NCI-H1436 treated with DMSO at 0.1 percent for 48 hours (cell line): ENCODE measurements at places on chromosomes 2 and 18.

- no peak for DNase-seq
These were observed 54.5 kb downstream of the LRP1B start for GRCh38 chr2:142076317-142076716.

- no peak for DNase-seq
These were observed 33.7 kb downstream of the SETBP1 start for GRCh38 chr18:44714376-44714775.

GRCh38 chr2:134681201-134681600 lies 37.6 kb downstream of the TMEM163 start:
- DNase-seq, result no peak

- no peak for DNase-seq
These were observed 60.6 kb downstream of the ZEB2 start for GRCh38 chr2:144459286-144459685.

DNA sequence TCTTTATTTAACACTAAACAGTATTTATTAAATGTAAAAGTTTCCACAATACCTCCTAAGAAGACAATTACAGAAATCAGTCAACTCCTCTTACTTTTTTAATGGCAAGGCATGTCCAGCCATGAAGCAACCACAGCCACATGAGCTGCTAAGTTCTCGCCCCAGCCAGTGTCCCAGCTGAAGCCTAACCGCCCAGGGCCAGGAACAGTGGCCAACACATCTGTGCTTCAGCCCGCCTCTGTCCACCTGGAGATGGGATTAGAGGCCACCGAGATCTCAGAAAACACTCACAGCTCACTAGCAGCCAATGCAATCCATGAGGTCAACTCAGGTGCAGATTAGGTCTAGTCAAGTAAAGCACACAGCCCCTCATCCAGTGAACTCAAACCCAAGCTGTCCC lies 40.2 kb downstream of the PID1 start:
- DNase-seq, result no peak

GRCh38 chr2:218813771-218814460 lies 17.7 kb downstream of the PRKAG3 start:
- DNase-seq, result no peak

DNA sequence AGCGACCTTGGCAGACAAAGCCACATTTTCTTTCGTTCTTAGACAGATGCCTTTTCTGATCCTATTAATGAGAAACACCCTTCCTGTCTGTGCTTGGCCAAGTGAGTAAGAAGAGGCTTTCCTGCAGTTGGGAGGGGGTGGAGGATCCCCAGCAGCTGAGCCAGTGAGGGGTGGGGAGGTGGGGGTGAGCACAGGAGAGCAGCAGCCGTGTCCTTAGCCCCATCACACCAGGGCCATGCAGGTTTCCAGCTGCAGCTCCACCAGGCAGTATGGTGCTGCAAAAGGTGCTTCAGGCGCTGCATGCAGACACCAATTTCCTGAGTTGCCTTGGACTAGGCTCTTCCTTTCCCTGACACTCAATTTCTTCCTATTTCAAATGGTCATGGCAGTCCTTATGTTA lies 123.3 kb upstream of the SIX2 start:
- DNase-seq, result no peak

GRCh38 chr2:177239053-177239452 lies 25.5 kb downstream of the NFE2L2 start:
- no peak for DNase-seq

GRCh38 chr2:227374158-227374557 lies 4.9 kb downstream of the TM4SF20 start:
- no peak for DNase-seq

- no peak for DNase-seq
These were observed 565.1 kb downstream of the BCL11A start for GRCh38 chr2:59988341-59988740.

GRCh38 chr2:145597809-145598208 lies 1077.9 kb upstream of the ZEB2 start:
- DNase-seq, result no peak

DNA sequence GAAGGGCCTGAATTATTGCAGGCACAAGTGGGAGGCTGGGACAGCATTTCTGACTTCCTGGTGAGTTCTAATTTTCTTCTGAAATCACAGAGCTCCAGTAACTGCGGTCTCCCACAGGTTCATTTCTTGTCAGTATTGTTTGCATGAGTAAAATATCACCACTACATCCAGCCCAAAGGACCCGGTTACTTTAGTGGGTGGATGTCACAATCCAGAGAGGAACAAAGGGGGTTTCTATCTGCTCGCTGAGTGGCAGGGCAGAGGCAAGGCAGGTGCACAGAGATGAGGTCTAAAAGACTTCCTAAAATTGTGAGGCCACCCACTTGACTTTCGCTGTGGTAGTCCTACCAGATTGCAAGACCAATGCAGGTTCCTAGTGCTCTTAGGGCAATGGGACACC lies 800.4 kb upstream of the ID2 start:
- DNase-seq, result no peak

DNA sequence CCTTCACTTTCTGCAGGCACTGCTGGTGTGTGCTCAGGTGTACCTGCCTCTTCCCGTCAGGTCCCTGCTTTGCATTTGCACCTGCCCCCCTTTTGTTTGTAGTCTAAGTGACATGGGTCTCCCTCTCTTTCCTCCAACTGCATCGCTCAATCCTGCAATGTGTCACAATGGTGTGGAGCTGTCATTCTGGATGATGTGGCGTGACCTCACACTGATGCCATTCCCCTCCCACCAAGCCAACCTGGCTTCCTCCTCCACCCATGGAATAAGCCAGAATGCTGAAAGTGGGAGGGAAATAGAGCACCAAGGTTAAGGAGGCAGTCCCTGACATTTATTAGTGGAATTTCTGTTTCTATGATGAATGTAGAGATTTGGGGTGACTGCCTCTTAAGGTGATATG lies 156.7 kb downstream of the ZBTB7C start:
- DNase-seq, result no peak

DNA sequence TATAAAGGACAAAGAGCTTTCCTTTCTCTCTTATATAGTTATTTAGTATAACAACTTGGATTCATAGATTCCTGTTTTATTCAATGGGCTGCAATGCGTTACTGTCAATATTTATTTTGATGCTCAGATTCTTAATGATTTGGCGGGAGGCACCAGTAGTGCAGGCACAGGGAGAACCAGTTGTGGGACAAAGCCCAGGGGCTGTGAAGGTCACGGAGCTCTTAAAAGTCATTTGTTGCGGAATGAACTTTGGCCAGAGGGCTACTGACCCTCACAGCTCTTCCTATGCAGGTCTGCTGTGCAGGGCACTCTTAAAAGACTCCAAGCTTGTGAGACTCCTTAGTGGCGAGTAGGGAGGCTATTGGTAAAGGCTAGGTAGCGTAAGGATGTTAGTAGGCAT lies 34.0 kb downstream of the BCL2L11 start:
- no peak for DNase-seq

GRCh38 chr2:17628349-17629261 lies 88.1 kb downstream of the VSNL1 start:
- no peak for DNase-seq

- no peak for DNase-seq
These were observed 9.2 kb downstream of the RNU4ATAC start for GRCh38 chr2:121539750-121540469.

DNA sequence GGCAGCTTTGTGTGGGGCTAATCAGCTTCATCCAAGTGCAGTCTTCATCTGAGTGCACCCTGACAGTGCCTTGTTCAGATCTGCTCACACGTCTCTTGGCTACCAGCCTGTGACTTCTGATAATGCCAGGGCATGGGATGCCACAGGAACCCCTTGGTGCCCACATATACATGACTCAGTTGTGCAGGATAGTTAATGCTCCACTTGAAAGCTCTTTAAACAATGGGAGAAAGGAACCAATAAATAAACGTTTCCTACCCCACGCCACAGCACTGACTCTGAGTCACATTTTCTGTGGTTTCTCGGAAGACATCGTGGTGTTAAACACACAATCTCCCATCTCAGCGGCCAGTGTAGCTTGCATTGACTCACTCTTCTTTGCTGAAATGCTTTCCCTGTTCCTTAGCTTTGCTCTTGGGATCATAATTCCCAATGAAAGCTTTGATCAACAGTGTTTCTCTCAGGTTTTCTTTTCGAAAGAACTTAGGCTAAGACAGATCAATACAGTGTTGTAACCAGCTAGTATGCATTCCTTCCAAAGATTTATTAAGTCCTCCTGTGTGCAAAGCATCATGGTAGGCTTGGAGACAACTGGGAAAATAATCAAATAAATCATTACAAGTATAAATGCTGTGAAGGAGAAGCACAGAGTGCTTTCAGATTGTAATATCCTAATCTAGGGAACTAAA lies 142.0 kb downstream of the COPS8 start:
- DNase-seq, result no peak
